ENCODE measurements at places on chromosomes 16 and 17.

GRCh38 chr16:11271610-11272009 lies 1.8 kb downstream of the PRM3 start:
- no peak for DNase-seq

- DNase-seq: no peak
Measured at GRCh38 chr16:66935314-66936011, at the start of gene CES2. TSS of gene CES2 (plus strand) at chr16:66935516. CDS start at chr16:66935636, 120 bp downstream.

GRCh38 chr16:73002866-73003265 lies 45.1 kb downstream of the ZFHX3 start:
- no peak for DNase-seq

DNA sequence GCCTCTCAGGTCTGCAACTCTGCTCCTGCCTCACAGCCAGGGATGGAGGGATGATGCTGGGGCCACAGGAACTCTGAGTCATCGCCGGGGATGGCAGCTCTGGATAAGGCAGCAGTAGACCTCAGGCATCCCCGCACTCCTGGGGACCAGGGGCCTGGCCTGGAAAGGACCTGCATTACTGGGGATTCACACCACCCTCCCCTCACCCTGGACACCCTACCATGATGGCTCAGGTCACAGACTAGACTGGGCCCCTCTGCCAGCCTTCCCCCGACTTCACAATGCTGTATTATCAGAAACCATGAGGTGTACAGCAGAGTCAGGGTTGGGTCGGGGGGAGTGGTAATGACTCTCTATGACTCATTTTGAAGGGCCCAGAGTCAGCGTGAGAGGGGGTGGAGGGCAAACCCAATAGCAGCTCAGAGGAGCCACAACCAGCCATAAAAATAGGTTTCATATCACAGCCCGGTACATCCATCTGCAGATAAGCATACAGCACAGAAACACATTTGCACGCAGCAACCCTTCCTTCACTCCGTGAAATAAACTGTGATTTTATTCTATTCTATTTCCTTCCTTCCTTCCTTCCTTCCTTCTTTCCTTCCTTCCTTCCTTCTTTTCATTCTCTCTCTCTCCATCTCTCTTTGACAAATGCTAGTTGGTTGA lies 28.8 kb downstream of the DYNLRB2 start:
- no peak for DNase-seq

- DNase-seq: no peak
Measured at GRCh38 chr16:77955127-77955526, 67.2 kb upstream of the CLEC3A start.

DNA sequence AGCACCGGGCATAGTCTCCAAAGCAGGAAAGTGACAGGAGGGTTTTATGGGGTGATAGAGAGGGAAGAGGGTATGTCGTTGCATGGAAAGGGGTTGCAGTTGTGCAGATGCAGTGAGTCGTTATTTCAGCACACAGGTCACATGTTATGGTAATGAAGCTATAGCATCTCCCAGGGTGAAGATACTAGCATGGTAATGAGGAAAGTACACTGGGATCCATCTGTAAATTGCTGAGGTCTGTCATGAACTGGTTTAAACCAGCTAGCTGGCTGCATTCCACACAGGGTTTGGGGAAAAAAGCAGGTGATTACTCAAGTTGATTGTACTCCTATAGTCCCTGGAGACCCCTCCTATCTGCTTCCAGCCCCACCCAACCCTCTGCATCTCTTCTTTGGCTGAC lies 11.7 kb downstream of the COX11 start:
- no peak for DNase-seq

DNA sequence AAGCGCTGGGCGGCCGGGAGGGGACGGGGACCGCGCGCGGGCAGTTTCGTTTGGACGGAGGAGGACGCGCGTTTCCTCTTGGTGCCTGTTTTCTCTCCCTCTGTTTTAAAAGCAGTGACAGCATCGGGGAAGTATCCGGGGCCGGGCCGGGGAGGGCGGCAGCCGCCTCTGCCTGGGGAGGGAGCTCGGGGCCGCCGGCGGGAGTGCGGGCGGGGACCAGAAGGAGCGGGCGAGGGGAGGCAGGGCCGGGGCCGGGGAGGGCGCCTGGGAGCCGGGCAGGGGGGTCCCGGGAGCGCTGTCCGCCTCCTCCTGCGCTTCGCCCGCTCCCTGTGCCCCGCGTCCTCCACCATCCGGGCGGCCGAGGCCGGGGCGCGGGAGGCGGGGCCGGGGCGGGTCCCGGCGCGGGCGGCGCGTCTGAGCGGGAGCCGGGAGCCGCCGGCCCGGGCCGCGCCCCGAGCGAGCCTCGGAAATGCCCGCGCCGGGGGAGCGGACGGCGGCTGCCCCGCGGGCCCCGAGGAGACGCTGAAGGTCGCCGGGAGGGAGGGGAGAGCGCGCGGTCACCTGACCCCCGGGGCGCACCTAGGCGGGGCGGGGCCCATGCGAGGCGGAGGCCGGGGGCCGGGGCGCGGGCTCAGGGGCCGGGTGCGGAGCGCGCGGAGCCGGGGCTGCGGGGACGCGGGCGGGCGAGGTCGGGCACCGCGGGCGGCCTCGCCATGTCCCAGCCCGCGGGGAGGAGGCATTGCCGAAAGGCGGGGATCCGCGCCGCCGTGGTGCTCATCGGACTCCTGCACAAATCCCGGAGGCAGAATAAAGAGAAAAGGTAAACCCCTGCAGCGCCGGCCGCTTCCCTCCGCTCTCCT lies 57.3 kb downstream of the RAP1GAP2 start:
- peak; percentile 54 for DNase-seq
